ENCODE measurements at places on chromosomes 3 and 15.

DNA sequence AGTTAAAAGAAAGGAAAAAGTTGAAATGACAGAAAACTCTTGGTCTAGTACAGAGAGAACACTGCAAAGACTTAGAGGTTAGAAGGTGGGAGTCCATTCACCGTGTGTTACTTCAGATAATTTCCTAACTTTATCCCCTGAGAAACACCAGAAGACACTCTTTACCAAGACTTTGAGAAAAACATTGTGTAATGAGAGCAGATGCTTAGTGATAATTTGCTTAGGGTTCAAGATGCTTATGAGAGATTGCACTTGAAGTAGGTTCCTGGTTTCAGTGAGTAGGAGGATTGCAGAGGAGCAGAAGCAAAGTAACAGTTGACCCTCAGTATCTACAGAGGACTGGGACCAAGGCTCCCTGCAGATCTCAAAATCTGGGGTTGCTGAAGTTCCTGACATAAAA lies 594.1 kb downstream of the NR2F2 start:
- no peak for DNase-seq

DNA sequence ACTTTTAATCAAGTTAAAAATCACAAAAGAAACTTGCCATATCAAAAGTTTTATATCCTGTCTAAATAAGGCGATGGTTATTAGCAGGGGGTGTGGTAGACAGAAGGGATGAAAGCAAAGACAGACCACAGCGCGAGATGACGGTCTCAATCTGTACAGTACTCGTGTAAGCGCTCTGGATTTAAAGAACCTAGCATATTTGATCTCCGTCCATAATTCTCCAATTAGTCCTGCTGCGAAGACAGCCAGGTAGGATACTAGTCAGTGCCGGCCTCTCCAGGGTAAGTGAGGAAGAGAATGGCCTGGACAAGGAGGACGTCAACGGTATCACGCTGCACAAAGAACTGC lies 701 bp downstream of the SGO1 start:
- DNase-seq: peak; percentile 35

DNA sequence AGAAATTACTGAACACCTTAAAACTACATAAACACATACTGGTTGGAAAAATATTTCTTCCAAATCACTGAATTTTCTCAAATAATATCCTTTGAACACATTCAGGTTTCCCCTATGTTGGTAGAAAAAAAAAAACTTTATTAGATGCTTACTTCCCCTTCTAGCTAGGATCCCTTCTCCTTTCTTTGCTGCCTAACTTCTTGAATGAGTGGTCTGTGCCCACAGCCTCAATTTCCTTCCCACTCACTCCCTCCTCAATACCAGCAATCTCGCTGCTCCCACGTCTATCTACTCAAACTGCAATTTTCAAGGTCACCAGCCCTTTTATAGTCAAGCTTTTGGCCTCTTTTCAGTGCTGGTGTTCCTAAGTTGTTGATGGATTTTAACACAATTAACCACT lies 8.3 kb downstream of the CD200R1 start:
- DNase-seq: no peak

GRCh38 chr3:123993818-123994217 lies 1.9 kb upstream of the ROPN1 start:
- DNase-seq: no peak

- no peak for DNase-seq
Measured at GRCh38 chr3:125207949-125208568, 4.5 kb downstream of the SLC12A8 start.

DNA sequence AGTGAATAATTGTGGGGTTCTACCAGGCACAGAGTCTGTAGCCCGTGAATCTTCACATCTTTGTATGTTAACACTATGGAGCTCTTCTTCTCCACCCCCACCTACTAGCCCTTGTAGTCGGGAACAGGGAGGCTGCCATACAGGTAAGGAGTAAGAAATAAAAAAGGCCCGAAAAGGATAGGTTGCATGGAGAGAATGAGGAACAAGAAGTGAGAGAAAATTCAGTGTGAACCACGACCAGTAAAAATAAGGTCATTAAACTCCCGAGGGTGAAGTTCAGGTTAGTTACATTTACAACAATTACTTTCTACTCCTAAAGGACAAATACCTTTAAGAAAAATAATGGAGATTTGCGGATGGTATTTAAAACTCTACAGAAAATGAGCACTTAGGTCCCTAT lies 53.3 kb downstream of the OSBPL10 start:
- no peak for DNase-seq

DNA sequence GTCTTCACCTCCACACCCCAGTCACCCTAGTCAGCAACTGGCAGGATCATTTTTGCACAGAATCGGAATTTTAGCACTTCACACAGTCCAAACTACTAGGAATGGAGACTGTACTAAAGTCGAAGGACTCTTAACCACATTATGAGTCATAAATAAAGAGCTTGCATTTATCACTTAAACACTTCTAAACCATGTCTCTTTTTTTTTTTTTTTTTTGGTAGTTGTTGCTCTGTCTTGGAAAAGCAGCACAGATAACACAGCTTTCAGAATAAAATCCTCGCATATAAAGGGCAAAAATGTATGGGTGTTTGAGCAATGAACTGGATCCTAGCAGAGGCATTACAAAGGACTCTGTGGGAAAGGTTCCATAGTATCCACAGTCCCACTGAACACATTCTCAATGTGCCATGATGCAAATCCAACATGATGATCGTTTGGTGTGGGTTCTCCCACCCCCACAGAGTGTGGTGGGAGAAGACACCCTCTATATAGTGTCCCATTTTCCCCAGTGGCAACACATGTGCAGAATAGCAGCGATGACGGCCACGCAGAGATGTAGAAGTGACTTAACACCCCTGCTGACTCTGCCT lies 47.1 kb downstream of the FOXP1 start:
- no peak for DNase-seq

GRCh38 chr3:134299185-134299887 lies 48.7 kb upstream of the RYK start:
- no peak for DNase-seq

DNA sequence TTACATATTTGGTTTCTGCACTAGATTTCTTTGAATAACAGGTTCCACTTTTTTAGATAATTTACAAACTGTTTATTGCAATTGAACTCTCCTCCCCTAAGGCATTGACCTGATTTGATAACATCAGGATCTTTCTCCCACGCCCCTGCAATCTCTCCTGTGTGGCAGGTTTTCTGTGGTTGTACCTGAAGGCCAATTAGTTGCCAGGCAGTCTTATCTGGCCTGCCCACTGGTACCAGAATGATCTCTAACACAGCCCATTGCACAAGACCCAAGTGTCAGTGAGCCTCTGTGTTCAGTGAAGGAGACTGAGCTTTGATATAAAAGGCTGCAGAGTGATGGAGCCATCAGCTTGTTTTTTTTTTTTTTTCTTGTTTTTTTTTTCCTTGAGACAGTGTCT lies 3.3 kb downstream of the ACAD9 start:
- DNase-seq: no peak

- DNase-seq: no peak
Measured at GRCh38 chr3:70067860-70068521, 68.5 kb downstream of the SAMMSON start.

GRCh38 chr3:187976365-187976900 lies 177.5 kb upstream of the LPP start:
- DNase-seq: no peak

DNA sequence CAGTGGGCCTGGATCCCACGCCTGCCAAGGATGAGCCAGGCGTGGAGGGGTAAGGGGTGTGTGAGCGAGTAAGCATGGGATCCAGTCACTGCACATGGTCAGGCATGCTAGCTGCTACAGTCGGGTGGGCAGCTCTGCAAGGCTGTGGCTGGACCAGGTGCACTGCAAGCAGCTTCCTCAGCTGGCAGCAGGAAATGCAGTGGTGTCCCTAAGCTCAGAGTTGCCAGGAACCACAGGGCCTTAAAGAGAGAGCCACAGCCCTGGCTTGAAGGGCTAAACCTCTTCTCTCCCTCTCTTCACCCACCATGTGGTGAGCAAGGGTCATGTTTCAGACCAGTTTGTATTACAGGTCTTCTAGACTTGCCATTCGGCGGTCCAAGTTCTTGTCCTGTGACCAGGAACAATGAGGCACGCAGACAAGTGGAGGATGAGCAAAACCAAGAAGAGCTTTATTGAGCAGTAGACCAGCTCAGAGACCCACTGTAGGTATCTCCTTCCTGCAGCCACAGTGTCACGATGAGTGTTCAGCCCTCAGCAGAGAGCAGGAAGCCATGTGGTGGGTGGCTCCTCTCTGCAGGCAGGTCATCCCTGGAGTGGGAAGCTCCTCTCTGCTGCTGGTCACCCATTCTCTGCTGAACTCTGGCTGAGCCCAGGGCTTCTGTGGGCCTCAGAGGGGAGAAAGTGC lies 511.9 kb downstream of the PYDC2 start:
- no peak for DNase-seq

GRCh38 chr3:72756900-72757299 lies 91.3 kb downstream of the SHQ1 start:
- DNase-seq: peak; percentile 72

GRCh38 chr15:42139596-42139995 lies 16.8 kb downstream of the PLA2G4F start:
- DNase-seq: no peak

- no peak for DNase-seq
Measured at GRCh38 chr3:42264399-42265058, 1.5 kb downstream of the CCK start.

DNA sequence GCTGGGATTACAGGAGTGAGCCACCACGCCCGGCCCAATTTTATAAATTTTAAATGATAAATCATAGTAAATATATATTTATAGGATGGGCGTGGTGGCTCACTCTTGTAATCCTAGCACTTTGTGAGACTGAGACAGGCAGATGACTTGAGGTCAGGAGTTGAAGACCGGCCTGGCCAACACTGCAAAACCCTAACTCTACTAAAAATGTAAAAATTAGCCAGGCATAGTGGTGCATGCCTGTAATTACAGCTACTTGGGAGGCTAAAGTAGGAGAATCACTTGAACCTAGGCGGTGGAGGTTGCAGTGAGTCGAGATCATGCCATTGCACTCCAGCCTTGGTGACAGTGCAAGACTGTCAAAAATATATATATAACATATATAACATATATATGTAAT lies 26.4 kb downstream of the MFN1 start:
- no peak for DNase-seq

DNA sequence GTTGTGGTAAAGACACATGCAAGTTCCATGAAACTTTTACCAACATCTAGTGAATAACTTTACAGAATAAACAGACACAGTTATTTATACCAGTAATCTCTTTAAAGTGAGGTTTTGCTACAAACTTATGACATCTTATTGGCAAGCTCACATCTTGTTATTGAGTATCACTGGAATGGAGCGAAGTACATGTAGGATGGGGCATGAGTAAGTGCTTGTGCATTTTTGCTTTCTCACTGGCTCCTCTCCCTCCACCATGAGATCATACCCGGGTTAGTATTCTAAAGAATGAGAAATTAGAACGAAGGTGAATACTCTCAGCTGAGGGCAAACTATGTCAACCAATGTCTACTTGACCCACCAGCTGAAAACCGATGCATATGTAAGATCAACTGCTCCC lies 193.3 kb upstream of the ZNF717 start:
- DNase-seq: no peak

GRCh38 chr3:111998636-111999483 lies at the start of gene TAGLN3:
Gene TAGLN3 (plus strand): TSS chr3:111998922. CDS start chr3:111999423, 501 bp downstream.
- no peak for DNase-seq

GRCh38 chr3:77240072-77240650 lies 200.3 kb downstream of the ROBO2 start:
- DNase-seq: no peak

GRCh38 chr15:93716615-93717231 lies 514.6 kb upstream of the MCTP2 start:
- DNase-seq: no peak
